Activated CD8-positive, alpha-beta memory T cell treated with anti-CD3 and anti-CD28 coated beads for 1 hour (primary cell): ENCODE measurements at places on chromosomes 3 and 15.

DNA sequence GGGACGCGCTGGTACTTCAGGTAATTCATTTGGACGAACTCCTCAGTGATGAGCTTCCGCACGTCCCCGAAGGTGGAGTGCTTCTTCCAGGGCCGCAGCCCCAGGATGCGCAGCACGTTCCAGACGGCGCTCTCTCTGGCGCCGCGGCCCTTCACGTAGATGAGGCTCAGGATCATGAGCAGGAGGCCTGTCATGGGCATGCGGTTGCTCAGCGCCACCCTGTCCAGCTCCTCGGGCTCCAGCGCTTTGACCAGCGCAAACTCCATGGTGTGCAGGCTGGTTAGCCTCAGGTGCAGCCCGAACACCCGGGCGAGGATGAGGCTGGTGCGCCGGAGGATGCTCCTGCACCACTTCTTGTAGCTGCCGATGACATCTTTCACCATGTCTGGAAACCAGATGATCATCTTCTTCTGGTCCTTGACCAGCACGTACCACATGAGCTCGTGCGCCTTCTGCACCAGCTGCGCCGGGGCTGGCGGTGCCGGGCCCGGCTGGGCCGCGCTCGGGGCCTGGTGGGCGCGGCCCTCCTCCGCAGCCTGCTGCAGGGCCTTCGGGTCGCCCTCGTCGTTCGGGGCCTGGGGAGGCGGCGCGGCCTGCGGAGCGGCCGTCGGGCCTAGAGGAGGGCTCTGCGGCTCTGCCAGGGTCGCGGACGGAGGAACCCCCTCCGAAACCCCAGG, 501 bp downstream of the NDN start:
- no peak for DNase-seq

DNA sequence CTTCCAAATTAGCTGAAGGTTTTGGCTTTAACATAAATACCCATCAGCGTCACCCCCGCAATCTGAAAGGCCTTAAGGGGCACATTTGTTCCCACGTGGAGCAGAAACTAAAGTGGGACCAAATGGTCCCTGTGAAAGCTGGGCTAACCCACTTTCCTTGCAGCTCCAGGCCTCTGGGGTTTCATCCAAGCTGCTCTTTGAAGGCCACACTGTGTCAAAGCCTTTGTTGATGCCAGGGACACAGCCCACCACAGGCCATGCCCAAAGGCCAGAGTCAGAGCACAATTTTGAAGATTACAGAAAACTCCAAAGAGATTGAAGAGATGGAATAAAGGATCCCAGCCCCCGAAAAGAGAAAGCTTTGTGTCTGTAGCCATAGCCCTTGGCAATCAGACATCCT, 2.7 kb upstream of the ADPGK start:
- DNase-seq: no peak

- DNase-seq: no peak
These were observed 56.3 kb downstream of the BDH1 start for GRCh38 chr3:197499427-197499826.

DNA sequence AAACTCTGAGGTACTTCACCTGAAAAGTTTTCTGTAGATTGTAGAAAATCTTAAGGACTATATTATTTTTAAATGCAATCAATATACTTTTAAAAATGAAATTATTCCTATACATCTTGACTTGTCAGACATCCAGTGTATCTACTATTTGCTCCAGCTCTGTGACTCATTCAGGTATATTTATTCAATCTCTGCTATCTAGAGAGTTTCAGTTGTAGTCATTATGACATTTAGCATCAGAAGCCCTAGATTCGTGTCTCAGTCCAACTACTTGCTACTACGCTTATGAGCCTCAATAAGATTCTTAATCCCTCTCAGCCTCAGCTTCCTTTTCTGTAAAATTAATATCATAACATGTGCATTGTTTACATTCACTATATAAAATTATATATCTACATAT, 22.3 kb upstream of the EIF1B start:
- DNase-seq: no peak

GRCh38 chr15:40082195-40082883, 26.3 kb downstream of the BMF start:
- DNase-seq: no peak

DNA sequence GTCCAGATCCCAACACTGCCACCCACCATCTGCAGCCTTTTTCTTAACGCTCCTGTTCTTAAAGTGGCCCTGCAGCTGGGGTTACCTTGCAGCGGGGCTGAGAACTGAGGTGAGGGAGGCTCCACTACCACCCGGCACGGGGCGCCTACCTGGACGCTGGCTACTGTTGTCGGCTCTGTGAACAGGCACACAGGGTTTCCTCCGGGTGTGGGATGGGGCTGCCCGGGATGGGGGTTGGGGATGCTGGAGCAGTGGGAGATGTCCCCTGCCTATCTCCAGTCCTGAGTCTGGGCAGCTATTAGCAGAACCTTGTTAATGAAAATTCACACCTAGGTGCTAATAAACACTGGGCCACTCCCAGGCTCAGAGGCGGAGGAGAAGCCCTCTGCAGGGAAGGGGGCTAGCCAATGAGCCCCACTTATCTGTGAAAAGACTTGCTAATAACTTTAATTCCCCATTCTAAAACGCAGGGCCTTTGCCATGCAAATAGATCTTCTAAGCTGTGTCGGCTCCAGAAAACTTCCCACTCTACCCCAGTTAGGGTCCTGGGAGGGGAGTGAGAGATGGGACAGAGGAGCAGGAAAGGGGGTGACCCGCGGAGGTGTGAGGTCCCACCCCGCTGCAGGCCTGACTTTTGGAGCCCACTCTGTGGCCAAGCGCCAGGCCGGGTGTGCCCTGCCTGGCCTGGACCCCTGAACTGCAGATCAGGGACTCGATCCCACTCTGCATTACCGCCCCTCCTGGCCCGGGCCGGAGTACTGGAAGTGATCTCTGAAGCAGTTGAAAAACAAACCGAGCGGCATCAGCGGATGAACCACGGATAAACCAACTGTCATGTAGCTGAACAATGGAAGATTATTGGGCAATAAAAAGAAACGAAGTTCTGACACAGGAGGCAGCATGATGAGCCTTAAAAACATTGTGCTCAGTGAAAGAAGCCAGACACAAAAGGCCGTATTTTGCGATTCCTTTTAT, 3.1 kb downstream of the MESP1 start:
- no peak for DNase-seq

DNA sequence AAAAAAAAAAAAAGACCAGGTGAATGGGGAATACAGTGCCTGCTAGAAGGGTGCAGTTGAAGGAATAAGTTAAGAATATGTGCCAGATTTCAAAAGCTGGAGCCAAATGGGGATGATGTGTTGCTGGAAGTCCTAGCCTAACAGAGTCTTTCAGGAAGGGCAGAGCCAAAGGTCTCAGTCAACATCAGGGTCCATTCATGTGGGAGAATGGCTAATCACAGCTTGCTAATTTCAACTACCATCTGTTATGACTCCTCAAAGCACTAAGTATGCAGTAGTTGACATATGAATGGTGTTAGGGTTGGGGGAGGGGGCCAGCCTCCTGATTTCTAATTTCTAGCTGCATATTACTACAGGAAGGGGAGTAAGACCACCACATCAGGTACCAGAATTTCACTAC, 4.4 kb downstream of the ZBTB38 start:
- no peak for DNase-seq

GRCh38 chr15:48096813-48097212, 24.0 kb upstream of the SLC24A5 start:
- no peak for DNase-seq

GRCh38 chr15:90315278-90315982, 36.7 kb upstream of the ZNF774 start:
- DNase-seq: no peak

DNA sequence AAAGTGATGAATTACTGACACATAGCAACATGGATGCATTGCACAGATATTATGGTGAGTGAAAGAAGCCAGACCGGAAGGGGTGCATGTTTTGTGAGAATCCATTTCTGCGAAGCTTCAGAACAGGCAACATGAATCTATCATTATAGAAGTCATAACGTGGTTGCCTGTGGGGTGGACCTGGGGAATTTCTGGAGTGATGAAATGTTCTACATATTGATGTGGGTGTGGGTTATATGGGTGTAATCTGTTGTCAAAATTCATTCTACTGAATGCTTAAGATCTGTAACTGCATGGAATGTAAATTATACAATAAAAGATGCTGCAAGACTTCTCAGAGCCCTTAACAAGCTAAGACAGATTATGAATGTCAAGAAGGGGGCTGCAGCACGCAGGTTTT, 25.2 kb upstream of the TSPAN3 start:
- DNase-seq: no peak

- DNase-seq: no peak
These were observed 85.6 kb downstream of the PDCD6IP start for GRCh38 chr3:33883951-33884561.

- DNase-seq: no peak
These were observed 240.6 kb upstream of the GOLIM4 start for GRCh38 chr3:168336276-168336675.

- DNase-seq: no peak
These were observed 248.9 kb downstream of the THSD4 start for GRCh38 chr15:71364117-71364584.

- DNase-seq: no peak
These were observed 321.8 kb downstream of the FEZF2 start for GRCh38 chr3:62051506-62051905.
